CD4-positive, alpha-beta T cell treated with Interferon alpha-2 for 1 hour (primary cell): ENCODE measurements at places on chromosomes 16 and 17.

- no peak for DNase-seq
Observed at GRCh38 chr17:56185491-56186221, 32.4 kb downstream of the ANKFN1 start.

- no peak for DNase-seq
Observed at GRCh38 chr16:54422569-54422978, 136.0 kb upstream of the IRX3 start.

DNA sequence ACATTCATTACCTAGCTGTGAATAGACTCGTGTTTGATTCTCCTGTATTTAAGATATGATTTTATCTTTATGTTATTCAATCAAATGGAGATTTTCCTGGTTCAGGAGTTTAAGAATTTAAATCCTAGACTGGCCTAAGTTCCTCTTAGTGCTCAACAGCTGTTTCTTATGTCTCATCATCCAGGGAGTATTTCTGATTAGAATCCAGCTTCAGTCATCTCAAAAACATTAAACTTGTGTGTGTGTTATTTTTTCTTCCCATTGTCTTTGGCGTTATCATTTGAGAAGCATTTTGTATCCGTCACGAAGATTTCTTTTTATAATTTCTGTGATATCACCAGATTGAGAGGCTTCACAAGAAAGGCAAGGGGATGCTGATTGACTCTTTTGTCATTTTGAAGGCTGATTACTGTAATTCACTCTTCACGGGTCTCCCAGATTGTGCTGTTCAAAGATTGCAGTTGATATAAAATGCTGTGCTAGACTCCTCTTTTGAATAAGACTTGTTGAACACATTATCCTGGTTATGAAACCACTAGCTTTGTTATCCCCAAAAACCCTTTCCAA lies 204.8 kb downstream of the CDH8 start:
- no peak for DNase-seq

- DNase-seq, result no peak
Observed at GRCh38 chr17:9900784-9901183, 4.3 kb downstream of the RCVRN start.

GRCh38 chr16:3819746-3820724 lies 60.5 kb downstream of the CREBBP start:
- peak; percentile 37 for DNase-seq

GRCh38 chr16:30521873-30522641 lies 4.3 kb downstream of the ZNF768 start:
- DNase-seq, result no peak

GRCh38 chr16:35208001-35208935 lies 1748.9 kb downstream of the TP53TG3F start:
- no peak for DNase-seq

GRCh38 chr17:7710301-7710700 lies 5.3 kb downstream of the EFNB3 start:
- DNase-seq, result no peak

DNA sequence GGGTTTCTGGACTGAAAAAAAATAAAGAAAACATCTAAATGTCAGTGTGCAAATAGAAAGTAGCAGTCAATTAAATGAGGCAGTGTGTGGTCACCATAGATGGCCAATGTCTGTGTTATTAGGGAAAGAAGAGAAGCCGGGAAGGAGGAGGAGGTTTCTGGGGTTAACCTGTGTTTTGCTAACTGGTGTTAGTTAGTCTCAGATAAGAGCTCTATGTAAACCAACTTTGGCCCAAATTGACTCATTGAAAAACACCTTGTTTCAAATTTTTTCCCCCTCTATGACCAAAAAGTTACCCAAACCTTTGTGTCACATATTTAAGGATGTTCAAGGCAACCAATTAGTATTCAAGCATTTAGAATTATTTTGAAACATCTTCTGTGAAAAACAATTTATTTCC lies 530.9 kb downstream of the MAF start:
- DNase-seq, result no peak

DNA sequence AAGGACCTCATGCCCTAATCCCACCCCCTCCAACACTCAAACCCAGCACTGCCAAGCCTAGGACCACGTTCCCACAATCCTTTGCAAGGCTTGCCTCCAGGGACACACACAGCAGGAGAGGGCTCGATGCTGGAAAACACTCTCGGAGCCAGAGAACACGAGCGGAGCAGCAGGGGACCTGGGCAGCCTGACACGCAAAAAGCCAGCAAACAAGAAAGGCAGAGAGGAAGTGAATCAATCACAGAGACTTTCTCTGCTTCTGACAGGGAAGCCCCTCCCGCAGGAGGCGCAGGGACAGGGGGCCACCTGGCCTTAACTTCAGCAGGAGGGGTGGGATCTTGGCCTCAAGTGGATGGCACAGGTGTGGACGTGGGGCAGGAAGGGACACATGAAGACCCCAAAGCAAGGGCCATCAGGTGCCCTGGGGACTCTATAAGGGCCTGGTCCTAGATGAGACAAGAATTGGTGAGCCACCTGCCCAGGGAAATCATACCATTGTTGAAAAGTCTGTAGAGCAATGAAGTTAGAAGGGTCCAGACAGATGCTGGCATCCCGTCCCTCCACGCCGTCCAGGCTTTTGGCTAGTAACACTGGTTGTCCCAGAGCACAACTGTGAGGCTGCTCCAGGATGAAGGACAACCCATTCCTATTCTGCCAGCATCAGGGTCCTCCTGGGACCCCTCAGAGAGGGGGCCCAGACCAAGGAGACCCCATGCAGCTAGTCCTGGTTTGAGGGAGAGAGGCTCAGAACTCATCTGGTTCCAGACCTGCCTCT lies 2.2 kb downstream of the SDK2 start:
- no peak for DNase-seq

DNA sequence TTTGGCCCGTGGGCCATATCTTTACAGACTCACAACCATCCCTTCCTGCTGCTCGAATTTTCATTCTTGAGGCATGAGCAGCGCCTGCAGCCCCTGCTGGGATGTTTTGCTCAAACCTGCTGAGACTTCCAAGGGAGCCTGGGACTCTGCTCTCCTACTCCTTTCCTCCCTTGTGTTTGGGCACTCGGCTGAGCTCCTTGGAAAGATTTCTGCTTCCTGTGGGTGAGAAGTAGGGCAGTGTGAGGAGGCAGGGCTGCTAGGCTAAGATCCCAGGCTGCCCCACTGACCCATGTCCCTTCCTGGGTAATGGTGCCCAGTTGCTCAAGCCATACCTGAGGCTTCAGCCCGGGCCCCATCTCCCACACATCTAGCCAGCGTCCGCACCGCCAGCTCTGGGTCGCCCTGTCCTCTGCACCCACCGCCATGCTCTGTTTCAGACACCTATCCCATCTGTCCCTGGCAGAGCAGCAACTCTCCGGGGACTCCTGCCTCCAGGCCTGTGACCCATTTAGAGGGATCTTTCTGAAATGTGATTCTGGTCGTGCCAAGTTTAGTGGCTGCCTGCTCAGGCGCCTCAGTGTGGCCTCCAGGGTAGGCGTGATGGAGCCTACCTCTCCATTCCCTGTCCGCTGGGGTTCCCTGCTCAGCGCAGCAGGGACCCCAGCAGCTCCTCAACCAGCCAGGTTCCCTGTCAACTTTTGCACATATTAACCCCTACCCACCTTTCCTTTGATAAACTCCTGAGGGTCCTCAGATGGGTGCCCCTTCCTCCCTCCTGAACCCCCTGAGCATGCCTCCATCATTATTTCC lies 190.1 kb downstream of the CCDC182 start:
- DNase-seq, result no peak

- no peak for DNase-seq
Observed at GRCh38 chr16:62869837-62870236, 833.6 kb upstream of the CDH8 start.

- no peak for DNase-seq
Observed at GRCh38 chr16:54475019-54475601, 188.5 kb upstream of the IRX3 start.

- DNase-seq, result no peak
Observed at GRCh38 chr17:57782647-57783337, 37.7 kb upstream of the CCDC182 start.

GRCh38 chr17:72266112-72266775 lies 145.4 kb downstream of the SOX9 start:
- no peak for DNase-seq
